NCI-H2081 treated with DMSO at 0.1 percent for 48 hours (cell line): ENCODE measurements at places on chromosomes 3 and 15.

- no peak for DNase-seq
Measured at GRCh38 chr3:195372220-195372619, 70.6 kb downstream of the ACAP2 start.

GRCh38 chr15:90701880-90702630 is 15.1 kb upstream of the BLM start:
- no peak for DNase-seq

- DNase-seq: no peak
Measured at GRCh38 chr15:53072077-53072476, 281.9 kb upstream of the ONECUT1 start.

DNA sequence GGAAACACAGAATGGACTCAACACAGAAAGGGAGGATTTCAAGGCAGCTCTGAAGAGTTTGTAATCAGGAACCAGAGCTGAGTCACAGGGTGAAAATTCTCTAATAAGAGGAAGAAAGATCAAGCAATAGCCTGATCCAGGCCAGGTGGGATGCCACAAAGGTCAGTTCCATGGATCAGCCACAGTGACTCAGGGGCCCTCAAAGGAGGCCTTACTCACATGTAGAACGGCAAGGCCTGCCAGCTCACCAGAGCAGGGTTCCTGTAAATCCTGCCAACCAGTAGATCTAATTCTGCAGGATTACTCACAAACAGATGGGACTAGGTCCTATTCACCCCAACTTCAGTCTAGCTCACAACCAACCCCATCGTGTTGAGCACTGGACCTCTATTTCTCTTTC is 78.3 kb upstream of the PPP2R3A start:
- DNase-seq: no peak

DNA sequence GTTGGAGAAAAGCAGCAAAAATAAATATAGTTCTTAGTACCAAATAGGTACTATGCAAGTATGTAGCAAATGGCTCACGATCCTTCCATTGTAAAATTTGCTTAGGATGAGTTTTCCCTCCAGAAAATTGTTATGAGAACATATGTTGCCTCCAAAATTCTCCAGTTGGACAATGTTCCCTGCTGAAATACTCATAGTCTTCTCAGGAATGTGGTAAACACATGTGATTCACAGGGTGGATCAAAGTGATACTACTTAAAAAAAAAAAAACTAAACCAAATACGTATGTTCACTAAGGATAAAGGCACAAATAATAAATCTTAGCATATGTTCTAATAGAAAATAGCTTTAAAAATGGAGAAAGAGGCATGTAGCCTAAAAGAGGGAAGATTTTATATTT is 84.3 kb upstream of the ZNF385D start:
- no peak for DNase-seq

GRCh38 chr15:39756806-39757522 is 25.7 kb downstream of the FSIP1 start:
- DNase-seq: peak; percentile 39

GRCh38 chr3:32630266-32630665 is 54.7 kb upstream of the CNOT10 start:
- DNase-seq: no peak

DNA sequence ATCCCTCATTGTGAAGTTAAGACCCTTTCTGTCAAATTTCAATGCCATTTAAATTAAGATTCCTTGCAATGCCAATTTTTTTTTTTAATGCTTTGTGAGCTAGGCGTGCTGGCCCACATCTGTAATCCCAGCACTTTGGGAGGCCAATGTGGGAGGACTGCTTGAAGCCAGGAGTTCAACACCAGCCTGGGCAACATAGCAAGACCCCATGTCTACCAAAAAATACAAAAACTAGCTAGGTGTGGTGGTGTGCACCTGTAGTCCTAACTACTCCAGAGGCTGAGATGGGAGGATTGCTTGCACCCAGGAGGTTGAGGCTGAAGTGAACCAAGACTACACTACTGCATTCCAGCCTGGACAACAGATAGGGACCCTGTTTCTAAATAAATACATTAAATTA is 5.6 kb upstream of the SH3BP5 start:
- no peak for DNase-seq

DNA sequence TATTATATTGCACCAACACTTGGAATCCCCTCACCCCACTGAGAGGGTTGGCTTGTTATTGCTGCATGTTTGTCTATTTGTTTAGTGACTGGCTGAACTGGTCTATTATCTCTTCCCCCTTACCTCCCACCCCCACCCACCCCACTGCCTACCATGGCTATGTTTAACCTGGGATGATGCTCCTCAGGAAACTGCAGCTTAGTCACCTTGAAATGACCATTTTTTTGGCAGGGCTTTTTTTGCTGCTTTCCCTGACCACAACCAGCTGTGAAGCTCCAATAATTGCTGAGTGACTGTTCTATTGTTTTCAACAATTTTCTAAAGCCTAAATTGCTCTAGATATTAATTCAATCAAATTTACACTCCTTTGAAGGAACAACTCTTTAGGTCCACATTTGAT is 137.9 kb upstream of the CADM2 start:
- DNase-seq: no peak

GRCh38 chr3:41193794-41194539 is 5.3 kb upstream of the CTNNB1 start:
- no peak for DNase-seq

- DNase-seq: no peak
Measured at GRCh38 chr3:38623539-38623938, 25.9 kb downstream of the SCN5A start.

- DNase-seq: no peak
Measured at GRCh38 chr15:95511671-95512070, 818.8 kb upstream of the NR2F2 start.

GRCh38 chr15:101084801-101085200 is 165.6 kb downstream of the LRRK1 start:
- DNase-seq: no peak

DNA sequence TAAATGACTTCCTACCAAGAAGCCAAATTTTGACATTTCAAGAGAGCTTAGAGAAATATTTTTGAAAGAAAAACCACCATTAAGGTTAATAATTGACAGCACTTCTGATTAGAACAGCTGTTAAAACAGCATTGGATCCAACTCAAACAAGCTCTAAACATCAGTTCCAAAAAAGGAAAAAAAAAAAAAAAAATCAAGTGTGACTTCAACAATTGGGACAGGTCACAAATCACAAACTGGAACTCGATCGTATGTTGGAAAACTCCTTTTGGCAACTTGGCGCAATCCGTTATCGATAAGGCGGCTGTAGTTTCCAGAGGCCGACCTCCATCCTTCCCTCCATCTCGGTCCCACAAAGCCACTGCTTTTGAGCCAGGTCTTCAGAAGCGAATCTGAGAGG is 17.8 kb downstream of the TLE3 start:
- no peak for DNase-seq

DNA sequence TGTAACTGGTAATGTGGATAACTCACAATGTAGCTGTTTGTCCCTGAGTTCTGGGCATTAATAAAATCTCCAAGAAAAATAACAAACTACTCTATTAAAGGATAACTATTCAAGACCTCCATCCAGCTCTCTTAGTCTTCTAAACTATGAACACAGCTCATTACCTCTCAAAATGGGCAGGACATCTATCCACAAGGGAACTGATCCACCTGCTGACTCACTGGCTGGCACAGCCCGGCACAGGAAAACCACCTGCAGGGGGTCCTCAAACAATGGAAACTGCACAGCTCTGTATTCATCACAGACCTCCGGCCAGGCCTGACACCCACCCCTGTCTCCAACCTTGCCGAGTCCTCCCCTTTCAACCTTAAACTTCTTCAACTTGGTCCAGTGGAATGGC is 255.4 kb downstream of the TJP1 start:
- peak; percentile 43 for DNase-seq

DNA sequence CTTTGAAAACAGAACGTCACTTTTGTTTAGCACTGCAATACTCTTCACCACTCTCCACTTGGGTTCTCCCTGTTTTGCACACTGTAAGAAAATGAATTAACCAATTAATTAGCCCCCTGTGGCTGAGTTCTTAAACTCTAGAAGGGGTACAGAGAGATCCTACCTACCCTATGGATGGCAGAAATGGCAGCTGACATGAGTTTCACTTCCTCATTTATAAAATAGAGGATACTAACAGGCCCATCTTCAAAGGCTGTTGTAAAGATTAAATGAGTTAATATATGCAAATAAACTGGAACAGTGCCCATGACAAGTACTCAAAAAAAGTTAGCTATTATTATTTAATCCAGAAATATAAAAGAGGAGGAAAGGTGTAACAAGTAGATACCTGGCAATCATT is 36.9 kb downstream of the SUCLG2 start:
- DNase-seq: no peak

GRCh38 chr3:133258358-133258757 is 141.5 kb upstream of the BFSP2 start:
- no peak for DNase-seq

DNA sequence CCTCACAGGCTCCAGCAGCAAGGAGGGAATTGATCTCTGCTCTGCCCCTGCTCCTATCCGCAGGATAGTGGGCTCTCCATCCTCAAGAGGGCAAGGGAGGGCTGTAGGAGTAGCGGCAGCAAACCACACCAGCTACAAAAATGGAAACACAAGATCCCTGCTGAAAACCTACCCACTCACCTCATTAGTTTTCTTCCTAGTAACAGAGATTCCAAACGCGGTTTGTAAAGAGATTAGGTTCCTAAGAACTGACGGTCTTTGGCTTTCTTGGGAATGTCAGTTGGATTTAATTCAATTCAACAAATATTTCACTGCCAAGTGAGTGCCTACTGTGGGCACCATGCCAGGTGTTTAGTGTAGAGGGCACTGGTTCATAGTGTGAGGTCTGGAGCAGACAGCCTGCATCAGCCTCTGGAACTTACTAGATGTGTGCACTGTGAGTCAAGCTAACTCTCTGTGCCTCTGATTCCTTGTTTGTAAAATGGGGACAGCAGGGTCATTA is 84.7 kb downstream of the MRPL46 start:
- no peak for DNase-seq

DNA sequence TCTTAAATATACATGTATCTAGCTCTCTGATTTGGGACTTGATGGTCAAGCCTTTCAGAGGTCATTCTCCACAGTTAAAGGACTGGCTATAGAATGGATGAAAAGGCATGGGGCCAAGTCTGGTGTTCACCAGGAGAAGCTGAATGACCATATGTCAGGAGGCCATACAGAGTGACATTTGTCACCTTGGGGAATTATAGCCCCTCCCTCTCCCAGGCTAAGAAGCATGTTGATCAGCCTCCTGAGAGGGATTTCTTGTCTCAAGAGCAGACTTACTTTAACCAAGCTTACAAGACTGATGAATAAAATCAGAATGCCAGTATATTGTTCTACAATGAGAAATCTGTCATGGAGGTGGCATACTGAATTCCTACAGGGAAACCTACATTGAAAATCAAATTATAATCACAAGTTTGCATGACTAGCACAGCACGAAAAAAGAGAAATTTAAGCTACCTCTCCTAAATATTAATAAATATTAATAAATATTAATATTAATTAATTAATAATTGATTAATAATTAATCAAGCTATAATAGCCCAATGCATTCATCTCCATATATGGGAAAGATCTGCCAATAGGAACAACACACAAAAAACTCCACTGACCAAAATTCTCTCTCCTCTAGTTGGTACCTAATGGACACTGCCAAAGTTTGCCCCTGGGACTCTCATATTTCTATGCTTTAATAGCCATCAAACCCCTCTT is 47.3 kb downstream of the ATP8B4 start:
- DNase-seq: no peak

DNA sequence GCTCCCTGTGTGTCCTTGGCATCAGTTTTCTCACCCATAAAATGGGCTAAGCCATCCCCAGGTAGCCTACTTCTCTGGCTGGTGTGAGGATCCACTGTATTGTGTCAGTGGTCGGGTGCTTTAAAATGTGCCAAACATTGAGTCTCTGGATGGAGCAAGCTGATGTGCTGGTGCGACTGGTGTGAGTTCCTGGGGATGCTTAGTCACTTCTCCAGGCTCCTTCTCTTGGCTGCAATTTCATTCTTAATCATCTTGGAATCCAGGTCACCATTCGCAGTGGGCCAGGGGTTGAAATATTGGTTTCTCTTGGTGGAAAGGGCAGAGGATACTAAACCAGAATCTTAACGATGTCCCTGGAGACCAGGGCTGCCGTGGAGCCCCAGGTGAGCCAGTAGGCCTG is 29.3 kb downstream of the SCN5A start:
- DNase-seq: no peak

DNA sequence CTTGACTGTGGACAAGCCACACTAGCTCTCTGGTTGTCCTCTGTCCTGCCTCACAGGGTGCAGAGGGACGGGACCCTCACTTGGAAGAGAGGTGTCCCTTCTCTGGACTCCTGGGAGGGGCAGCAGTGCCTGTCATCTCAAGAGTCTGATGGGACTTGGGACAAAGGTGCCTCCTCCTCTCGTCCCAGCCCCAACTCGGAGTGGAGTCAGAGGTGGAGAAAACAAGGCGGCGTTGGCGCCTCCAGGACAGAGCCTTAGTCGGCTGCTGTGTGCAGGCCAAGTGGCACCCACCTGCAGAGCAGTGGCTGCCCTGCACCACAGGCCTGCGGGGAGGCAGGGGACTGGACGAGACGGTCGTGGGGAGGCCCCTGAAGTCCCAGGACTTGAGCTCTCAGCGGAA is 9.4 kb upstream of the SEC13 start:
- no peak for DNase-seq

DNA sequence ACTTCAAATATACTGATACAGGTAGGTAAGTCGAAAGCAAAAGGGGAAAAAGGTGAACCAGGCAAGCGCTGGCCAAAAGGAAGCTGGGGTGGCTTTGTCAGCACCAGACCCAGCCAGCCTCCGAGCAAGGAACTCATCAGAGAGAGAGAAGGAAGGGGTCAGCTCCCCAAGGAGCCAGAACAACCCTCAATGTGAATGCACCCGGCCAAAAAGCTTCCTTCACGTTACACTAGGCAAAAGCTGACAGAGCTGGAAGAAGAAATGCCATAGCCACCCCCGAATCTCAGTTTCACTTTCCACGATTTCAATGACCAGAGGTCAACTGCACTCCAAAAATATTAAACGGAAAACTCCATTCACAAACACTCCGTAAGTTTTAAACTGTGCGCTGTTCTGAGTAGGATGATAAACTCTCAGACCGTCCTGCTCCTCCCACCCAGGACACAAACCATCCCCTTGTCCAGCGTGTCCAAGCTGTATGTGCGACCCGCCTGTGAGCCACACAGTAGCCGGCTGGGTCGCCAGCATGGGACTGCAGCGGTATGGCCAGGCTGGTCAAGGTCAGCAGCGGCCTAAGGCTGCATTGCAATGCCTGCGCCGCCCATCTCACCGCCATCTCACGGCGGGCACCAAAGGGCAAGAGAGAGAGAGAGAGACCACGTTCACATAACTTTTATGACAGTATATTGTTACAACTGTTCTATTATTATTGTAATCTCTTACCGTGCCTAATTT is 29.7 kb downstream of the CYFIP1 start:
- no peak for DNase-seq

- no peak for DNase-seq
Measured at GRCh38 chr15:93983526-93983925, 247.8 kb upstream of the MCTP2 start.

- no peak for DNase-seq
Measured at GRCh38 chr15:89058876-89059405, 29.3 kb upstream of the ABHD2 start.

GRCh38 chr3:16059711-16060357 is 114.6 kb upstream of the GALNT15 start:
- DNase-seq: no peak
